ENCODE measurements at places on chromosomes 12 and 14.

DNA sequence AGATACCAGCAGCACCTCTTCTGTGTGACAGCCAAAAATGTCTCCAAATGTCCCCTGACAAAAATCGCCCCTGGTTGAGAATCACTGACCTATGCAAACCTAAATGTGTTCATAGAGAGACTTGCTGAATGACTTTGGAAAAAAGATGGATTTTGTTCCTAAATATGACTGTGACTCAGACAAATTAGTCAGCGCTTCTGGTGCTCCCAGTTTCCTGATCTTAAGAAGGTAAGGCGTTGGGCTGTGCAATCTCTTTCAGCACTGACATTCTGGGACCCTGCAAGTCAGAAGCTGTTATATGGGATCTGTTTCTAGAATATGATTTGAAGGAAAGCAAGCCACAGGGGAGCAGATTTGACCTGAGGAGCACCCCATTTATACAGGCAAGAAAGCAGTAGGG lies 90.6 kb upstream of the PWP1 start:
- DNase-seq = no peak

- DNase-seq = no peak
Observed at GRCh38 chr12:19480459-19480858, 41.2 kb downstream of the AEBP2 start.

GRCh38 chr14:71175491-71175890 lies 268.2 kb downstream of the PCNX1 start:
- DNase-seq = no peak

DNA sequence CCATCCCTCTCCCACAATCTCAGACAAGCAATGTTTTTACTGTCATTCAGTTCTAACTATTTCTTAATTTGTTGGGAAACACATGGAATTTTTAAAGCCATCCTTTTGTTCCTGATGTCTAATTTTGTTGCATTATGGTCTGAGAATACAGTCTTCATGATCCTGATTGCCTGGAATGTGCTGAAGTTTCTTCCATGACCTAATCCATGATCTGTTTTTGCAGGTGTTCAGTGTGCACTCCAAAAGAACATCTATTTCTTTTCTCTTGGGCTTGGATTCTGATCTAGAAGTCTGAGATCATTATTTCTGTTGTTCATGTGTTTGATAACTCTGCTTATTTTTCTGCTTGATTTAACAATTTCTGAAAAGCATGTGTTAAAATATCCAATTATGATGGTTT lies 43.2 kb upstream of the PHC1 start:
- no peak for DNase-seq

DNA sequence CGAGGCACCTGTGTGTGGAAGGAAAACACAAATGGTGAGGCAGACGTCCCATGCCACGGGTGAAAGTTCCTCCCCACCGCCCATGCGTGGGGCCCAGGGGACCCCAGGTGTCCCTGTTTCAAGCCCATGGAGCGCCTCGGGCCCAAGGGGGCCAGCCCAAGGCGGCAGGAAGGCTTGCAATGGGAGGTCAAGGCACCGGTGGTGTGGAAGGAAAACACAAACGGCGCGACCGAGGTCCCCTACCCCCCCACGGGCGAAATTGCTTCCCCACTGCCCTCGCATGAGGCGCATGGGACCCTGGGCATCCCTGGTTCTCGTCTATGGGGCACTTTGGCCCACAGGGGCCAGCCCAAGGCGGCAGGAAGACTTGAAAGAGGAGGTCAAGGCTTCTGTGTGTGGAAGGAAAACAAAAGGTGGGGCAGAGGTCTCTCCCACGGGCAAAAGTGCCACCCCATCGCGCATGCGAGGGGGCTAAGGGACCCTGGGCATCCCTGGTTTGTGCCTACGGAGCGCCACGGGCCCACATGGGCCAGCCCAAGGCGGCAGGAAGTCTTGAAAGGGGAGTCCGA lies 379.4 kb downstream of the ALG10 start:
- no peak for DNase-seq

GRCh38 chr14:80428671-80429070 lies 217.4 kb upstream of the DIO2 start:
- DNase-seq = no peak

DNA sequence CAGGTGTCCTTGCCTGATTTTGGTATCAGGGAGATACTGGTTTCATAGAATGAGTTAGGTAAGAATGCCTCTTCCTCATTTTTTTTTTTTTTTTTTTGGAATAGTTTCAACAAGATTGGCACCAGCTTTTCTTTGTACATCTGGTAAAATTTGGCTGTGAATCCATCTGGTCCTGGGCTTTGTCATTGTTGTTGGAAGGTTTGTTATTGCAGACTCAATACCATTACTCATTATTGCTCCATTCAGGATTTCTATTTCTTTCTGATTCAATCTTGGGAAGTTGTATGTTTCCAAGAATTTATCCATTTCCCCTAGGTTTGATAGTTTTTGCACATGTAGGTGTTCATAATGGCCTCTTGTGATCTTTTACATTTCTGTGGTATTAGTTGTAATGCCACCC lies 126.0 kb upstream of the KITLG start:
- DNase-seq = no peak

- no peak for DNase-seq
Observed at GRCh38 chr14:57089901-57090300, 178.8 kb downstream of the EXOC5 start.

GRCh38 chr14:23864259-23864658 lies 89.3 kb upstream of the DHRS4 start:
- no peak for DNase-seq

DNA sequence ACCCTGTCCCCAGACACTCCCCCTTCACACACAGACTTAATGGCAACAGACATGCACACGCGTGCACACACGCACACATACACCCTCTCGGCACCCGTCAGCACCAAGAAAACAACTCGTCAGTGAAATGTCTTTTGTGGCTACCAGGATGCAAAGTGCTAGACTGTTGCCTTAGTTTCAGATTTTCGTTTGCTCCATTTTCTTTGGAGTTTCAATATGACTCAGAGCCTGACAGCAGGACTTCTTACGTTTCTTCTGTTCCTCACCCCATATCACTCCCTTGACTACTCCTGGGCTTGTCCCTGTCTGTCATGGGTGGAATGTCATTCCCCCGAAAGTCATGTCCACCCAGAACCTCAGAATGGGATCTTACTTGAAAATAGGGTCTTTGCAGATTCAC lies 182.9 kb downstream of the GLT1D1 start:
- no peak for DNase-seq

DNA sequence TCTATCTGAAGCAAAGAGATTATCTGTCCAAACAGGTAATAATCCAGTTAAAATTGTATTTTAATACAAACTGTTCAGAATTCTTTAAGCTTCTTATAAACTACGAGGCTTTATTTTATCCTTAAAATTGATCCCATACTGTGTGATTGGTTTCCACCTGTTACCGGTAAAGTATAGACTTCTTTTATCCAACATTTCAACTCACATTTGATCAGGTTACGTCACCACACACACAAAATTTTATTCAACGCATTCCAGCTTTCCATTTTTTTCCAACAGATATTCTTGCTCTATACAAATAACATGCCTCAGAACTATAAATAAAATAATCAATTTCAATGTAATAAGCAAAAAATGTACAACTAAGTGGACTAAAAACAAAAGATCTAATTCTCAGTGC lies 4.5 kb downstream of the NOVA1 start:
- DNase-seq = no peak

- DNase-seq = no peak
Observed at GRCh38 chr12:93447555-93448290, 6.0 kb upstream of the UBE2N start.

- DNase-seq = no peak
Observed at GRCh38 chr14:100472094-100472455, 115.1 kb downstream of the BEGAIN start.

DNA sequence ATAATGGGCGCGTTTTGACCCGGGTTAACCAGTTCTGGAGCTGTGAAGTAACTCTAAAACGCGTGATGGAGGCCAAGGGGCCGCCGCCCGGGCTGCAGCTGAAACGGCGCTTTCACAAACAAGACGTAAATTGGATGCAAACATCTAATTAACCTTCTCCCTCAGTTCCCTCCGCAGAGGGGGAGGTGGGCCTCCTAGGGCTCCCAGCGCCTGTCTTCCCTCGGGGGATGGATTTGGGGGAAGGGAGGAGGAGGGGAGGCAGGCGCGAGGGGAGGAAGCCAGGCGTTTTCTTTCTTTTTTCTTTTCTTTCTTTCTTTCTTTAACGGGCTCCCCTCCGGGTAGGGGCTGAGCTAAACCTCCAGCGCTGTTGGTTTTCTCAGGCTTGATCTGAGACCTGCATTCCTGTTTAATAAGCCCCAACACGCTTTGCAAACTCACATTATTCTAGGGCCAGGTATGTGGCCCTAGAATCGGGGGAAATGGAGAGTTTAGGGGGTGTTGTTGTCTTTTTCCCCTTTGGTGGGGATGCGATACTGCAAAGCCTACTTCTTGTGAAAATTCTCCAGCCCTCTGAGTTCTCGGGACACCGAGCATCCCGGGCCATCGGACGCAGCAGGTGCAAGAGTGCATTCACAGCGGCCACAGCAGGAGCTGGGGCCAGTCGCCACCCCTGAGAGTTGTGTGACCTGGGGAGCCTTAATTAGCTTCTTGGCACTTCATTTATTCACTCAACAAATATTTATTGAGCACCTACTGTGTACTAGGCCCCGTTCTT lies 43.6 kb upstream of the LHX5 start:
- DNase-seq = no peak

- no peak for DNase-seq
Observed at GRCh38 chr12:6297170-6297569, 13.3 kb upstream of the PLEKHG6 start.

DNA sequence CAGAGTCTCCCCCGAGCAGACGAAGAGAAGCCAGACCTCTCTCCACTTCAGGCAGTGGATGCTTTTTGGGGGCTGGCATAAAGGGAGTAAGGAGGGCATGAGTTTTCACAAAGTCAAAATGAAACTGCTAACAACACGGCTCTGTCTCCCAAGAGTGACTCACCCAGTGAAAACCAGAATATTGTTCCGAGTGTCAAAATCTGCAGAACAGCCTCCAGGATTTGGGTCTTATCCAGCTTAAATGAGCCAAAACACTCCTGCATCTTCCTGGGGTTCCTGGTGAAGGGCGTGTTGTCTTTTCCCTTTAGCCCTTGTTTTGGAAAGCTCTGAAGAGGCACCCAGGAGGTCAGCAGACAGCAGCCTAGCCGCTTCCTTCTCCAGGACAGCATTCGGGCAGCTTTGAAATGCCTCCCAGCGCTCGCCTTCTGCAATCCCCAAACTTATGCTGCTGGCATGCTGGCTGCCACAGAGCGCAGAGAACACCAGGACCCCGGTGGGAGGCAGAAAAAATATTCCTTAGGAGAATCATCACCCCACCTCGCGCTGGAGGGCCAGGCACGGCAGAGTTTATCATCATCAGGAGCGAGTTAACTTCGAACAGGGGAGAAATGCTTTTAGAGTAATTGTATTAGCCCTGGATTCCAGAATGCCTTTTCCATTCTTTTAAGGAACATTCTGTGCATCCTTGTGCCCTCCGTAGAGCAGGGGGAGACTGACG lies 117.7 kb upstream of the NCOR2 start:
- DNase-seq = no peak

DNA sequence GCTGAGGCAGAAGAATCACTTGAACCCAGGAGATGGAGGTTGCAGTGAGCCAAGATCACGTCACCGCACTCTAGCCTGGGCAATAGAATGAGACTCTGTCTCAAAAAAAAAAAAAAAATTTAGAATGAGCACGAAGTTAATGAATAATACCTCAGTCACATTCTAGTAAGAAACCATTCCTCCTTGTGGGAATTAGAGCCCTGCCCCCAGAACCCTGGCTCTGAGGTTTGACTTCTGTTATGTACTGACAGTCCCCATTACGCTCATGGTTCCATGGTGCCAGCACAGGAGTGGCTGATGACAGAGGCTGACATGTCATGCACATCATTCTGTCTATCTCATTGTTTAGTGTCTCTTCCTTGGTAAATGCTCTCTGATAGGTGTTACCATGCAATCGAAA lies 132.6 kb upstream of the FGD4 start:
- no peak for DNase-seq

- no peak for DNase-seq
Observed at GRCh38 chr12:79563021-79563740, 127.6 kb downstream of the PAWR start.

GRCh38 chr12:100381379-100381778 lies 24.5 kb downstream of the SLC17A8 start:
- DNase-seq = no peak

- no peak for DNase-seq
Observed at GRCh38 chr12:2387103-2387834, 334.5 kb downstream of the CACNA1C start.

DNA sequence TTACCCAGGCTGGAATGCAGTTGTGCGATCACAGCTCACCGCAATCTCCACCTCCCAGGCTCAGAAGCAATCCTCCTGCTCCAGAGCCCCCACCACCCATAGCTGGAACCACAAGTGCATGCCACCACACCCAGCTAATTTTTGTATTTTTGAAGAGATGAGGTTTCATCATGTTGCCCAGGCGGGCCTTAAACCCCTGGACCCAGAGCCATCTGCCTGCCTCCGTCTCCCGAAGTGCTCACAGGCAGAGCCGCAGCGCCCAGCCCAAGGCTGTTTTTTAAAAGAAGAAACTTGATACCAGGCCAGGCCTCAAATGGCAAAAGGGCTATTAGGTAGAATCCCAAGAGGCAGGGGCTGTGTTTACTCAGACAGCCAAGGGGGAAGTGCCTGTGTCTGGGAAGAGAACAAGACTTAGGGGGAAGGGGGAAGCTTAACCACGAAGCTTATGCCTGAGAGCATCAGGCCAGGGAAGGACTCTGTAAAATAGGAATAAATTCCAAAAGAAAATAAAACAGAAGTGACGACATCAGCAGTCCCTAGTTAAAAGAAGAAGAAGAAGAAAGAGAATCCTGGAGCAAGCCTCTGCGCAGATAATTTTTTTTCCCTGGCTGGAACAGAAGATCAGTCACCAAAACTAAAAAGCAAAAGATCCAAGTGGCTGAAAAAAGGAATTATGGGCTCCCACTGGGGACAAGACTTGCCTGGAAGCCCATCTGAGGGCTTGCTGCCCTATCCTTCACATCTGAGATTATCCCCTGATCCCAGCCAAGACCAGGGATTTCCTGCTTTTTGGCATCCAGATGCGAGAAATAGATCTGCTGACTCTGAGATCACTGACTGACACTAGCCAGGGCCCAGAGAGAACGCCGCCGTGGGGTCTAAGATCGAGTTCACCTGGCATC lies 170.5 kb downstream of the NDUFA12 start:
- no peak for DNase-seq

GRCh38 chr14:78847801-78848200 lies 677.6 kb downstream of the NRXN3 start:
- DNase-seq = no peak

DNA sequence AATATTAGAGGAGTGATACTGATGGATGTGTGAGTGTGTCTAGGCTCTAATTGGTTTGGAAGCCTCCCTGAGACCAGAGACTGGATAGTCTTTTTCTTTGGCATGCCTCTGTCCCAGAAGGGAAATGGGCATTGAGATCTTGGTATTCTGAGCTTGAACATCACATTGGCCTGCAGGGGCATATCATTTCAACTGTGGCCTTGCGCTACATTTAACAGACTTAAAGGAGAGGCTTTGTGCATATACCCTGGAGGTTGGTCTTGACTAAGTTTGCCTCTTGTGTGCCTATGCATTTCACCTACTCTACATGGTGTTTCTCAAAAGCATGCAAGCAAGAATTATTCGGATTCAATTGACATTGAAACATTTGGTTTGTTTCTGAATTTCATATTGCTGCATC lies 185.4 kb downstream of the TMTC2 start:
- no peak for DNase-seq
